ENCODE measurements at places on chromosomes 11 and 22.

DNA sequence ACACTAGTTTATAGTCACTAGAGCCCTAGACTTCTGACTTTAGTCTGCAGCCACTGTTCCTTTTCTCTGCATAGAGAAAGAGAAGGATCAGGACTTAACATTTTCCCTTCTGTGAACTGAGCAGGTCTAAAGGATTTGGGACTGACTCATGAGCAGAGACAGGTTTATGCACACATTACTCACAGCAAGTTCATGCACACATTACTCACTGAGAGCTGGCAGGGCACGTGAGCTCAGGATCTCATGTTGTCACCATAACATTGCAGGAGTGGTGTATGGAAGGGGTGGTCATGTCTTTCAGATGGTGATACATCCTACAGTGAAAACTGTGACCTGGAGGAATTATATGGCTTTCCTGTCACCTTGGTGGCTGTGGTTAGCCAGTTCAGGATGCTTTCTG lies 56.4 kb downstream of the CEP164 start:
- no peak for DNase-seq

DNA sequence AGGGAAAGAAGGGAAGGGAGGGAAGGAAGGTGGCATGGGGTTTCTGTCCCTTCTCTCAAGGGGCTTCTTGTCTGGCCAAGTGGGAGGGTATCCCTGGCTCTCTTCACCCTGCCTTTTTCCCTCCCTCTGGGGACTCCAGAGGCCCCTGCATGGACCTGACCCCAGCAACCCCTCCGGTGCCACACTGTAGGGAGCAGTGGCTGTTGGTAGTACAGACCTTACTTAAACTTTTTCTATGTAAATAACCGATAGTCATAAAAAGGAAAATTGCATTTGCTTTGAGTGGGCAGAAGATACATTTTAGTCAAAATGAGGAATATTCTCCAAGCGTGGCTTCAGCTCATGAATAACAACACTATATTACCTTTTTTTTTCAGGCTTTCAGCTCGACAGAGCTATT lies 1384.0 kb downstream of the BRD1 start:
- DNase-seq, result no peak

DNA sequence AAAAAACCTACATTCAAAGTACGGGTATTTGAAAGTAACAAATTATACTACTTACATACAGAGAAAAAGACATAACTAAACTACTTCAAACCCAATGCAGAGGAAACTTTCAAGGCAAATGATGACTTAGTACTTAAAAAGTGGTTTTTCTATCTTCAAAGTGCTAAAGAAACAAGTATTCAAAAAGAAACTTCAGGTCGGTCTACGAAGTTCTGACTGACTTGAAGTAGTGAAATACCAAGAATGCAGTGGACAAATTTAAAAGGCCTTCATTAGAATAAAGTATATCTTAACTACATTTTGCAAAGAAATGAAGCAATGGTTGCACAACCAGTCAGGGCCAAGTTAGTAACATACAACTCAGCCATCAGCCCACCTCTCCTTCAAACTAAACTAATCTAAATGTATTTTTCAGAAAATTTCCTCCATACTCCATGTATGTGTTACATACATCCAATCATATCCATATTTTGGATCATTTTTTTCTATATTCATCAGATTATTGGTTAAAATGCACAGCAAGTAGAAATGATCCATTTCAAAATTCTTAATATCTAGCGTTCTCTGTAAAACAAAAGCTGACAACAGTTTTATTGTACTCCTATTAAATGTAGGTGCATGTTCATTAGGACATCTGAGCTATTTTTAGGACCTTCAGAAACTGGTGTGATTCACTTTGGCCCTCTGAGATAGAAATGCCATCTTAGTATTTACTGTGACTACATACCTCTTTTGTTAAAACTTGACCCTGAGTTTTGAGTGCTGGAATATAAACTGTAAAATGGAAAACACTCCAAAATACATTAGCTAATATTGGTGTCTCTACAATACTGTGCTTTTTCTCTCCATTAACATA lies 49.9 kb downstream of the BIRC2 start:
- no peak for DNase-seq

- DNase-seq, result no peak
These were observed 244.9 kb downstream of the CASP12 start for GRCh38 chr11:104653407-104653806.

- DNase-seq, result no peak
These were observed 114.9 kb upstream of the ASPHD2 start for GRCh38 chr22:26314171-26314570.

DNA sequence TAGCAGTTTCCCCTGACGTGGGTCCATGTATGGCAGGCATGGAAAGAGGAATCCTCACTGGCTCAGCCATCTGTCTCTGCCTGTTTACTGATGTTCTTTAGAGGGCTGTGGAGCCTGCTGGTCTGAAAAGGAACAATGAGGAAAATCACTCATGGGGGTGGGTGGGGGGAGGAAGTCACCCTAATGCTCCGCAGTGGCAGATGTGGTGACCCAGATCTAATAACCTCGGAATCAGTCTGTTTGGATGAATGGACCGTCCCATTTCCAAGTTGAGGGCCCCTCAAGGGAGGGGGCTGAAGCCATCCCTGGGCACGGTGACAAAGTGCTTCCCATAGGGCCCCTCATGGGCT lies 4.4 kb downstream of the BCR start:
- DNase-seq, result no peak

DNA sequence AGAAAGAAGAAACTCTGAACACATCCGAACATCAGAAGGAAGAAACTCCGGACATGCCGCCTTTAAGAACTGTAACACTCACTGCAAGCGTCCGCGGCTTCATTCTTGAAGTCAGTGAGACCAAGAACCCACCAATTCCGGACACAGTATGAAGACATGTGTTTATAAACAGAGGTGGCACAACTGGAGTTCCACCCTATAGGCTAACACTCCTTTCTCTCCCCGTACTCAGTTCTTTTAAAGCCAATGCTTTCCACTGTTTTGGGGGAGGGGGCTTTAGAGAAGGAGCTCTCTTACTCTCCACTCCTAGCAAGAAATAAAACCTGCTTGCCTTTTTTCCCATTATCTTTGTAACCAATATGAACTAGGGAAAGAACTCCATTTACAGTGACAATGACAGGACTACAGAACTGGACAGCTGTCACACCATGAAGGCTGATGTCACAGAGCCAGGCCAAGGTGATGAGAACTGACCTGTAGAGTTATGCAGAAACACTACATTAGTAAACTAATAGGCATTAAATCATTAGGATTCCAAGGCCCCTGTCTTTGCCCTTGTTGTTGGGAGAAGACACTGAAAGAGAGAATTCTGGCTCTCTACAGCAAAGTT lies 733 bp downstream of the TRIM5 start:
- DNase-seq, result no peak

DNA sequence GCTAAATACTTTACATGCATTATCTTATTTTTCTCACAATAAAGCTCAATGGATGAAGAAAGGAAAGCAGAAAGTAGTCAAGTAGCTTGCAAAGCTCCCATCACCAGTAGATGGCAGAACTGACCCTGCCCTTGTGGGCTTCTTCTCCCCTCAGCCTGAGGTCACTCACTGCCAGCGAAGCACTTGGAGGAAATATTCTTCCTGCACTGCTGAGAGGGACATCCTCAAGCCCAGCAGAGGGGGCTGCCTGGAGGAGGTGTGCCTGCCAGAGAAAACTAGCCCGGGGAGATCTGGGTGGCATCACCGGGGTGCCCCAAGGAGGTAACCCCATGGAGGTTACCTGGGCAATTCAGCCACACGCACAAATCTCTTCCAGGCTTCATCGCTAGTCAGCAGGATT lies 6.6 kb downstream of the APOL4 start:
- no peak for DNase-seq

GRCh38 chr11:132650969-132651720 lies 881.2 kb downstream of the OPCML start:
- no peak for DNase-seq

- DNase-seq, result no peak
These were observed 74.9 kb downstream of the PACSIN2 start for GRCh38 chr22:42939941-42940653.

DNA sequence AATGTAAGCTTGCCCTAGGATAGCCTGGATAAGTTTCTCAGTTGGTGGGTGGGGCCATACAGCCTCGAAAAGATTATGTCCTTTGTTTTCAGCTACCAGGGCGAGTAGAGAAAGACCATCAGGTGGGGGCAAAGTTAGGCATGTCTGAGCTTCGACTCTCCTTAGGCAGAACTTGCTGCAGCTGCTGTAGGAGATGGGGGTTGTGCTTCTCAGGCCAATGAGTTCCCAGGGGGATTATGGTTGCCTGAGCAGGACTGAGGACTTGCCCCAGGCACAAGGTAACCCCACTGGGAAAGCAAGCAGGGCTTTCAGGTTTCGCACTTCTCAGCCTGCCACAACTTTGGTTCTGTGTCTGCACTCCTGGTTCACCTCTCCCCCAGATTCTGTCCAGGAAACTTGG lies 173.4 kb upstream of the SESN3 start:
- no peak for DNase-seq

DNA sequence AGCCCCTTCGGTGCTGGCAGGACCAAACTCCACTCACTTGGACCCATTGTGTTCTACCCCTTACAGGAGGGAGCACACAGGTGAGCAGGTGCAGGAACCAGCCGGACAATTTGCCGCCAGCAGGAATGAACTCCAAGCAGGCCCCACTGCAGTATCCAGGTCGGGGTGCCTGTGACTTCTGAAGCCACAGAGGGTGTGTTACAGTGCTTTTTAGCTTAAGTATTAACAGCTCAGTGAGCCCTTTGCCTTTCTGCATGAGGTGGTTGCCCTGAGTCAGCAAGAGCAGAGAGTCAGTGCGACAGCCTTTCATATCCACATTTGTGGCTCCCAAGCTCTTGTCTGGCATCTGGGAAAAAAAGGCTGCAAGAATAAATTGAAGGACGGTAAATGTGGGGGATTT lies 366.6 kb upstream of the LRRC4C start:
- no peak for DNase-seq

DNA sequence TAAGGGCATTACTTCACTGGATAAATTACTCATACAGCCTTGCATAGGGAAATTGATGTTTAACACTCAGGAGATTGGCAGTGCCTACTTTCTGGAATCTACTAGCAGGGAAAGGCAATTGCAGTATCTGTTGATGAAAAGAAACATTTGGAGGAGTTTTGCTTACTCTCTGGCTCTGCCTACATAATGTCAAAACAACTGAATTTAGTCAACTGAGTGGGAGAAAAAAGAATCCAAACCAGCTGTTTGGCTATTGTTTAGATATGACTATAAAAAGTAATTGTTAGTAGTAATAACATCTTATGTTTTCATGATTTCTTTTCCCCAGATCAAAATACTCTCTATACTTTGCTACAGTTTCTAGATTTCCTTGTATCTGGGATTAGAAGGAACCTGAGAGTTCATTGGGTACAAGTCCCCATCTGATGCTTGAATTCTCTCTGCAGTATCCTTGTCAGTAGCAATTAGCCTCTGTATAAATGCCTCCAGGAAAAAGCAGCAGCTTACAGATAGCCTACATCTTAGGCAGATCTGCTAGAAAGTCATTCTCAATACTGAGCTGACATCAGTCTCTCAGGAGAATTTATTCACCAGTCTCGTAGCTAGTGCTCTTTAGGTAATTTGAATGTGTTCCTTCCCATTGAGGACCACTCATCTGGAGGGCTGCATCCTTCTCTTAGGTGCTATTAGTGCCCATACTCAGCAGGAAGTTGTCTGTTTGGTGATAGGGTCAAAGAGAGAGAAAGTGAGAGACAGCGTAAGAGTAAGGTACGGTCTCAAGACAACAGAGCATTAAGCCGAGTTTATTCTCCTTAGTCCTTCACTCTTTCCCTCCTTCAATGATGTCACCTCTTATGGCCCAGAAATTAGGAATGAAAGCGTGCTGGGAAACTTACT lies 185.9 kb upstream of the CCDC90B start:
- DNase-seq, result no peak

DNA sequence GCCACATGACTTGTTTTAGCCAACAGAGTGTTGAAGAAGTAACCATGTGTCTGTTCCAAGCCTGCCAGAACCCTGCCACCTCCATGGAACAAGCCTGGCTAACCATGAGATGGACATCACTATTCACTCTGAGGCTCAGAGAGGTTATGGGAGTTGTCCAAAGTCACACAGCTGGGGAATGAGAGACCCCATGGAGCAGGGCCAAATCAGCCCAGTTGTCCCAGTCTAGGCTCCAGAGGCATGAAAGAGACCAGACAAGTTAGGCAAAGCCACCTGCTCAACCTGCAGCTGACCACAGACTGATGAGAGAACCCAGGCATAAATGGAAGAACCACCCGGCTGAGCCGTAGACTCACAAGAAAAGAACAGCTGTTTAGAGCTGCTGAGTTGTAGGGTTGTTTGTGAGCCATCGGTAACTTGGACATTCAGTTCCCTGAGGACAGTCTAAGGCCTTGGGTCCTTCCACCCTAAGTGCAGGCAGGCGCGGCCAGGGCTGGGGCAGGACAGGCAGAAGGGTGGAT lies 74.7 kb upstream of the PHF21B start:
- no peak for DNase-seq

- DNase-seq, result no peak
These were observed 203.7 kb downstream of the ARHGAP42 start for GRCh38 chr11:100890789-100891188.

DNA sequence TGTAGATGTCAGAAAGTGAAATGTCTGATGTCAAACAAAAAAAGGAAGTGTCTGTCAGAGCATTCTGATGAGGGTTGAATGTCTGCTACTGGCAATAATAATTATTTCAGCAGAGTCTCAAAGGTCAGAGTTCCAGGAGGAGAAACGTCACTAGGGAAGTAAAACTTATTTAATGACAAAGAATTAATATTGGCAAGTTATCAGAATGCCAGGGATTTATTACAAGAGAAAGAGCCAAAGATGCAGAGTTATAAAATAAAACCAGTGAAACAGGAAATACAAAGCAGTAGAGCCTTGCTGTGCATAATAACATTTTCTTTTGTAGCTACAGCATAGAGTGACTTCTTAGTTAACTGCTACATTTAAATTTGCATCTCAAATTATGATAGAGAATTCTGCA lies 504.0 kb upstream of the LRRC4C start:
- no peak for DNase-seq

DNA sequence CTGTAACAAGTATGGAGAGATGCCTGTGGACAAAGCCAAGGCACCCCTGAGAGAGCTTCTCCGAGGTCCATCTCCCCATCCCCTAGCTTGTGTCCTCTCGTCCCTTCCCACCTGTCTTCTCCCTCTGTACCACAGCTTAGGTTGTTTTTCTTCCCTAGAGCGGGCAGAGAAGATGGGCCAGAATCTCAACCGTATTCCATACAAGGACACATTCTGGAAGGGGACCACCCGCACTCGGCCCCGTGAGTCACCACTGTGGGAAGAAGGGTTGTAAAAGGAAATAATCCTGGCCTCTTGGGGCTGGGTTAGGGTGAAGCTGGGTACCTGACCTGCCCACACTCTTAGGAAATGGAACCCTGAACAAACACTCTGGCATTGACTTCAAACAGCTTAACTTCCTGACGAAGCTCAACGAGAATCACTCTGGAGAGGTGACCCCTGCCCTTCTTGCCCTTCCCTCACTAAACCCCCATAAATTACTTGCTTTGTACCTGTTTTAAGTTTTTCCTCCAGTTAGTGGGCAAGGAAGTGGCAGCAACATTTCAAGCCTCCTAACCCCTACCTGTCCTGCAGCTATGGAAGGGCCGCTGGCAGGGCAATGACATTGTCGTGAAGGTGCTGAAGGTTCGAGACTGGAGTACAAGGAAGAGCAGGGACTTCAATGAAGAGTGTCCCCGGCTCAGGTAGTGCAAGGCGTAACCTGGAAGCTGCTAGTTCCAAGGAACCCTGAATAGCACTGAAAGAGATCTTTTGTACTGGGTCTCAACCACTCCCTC lies 3.1 kb downstream of the TAF10 start:
- no peak for DNase-seq
